A549 treated with ZK216348 at 1 μM for 4 hours (cell line): ENCODE measurements at places on chromosomes 11 and 22. TPM values are rescaled to one million over a fixed set of nuclear protein-coding genes. Genes with fewer than 3 reads are reported as not detected.

The WT1 gene
- total RNA-seq = 5.0 to 6.4 TPM (median 6.0 TPM) in 5 replicates

The ZNF280B gene
- total RNA-seq = 0.74 to 1.9 TPM (median 1.5 TPM) in 5 replicates

The SYVN1 gene
- total RNA-seq = 24.2 to 45.2 TPM (median 43.1 TPM) in 5 replicates

The CREBZF gene
- 19.6 to 33.4 TPM (median 28.1 TPM) in 5 replicates for total RNA-seq

The POLR2F gene
- total RNA-seq = 121 to 152 TPM (median 142 TPM) in 5 replicates

The C22orf15 gene
- total RNA-seq = not detected in 5 replicates

The AMOTL1 gene
- total RNA-seq = 5.4 to 8.7 TPM (median 7.9 TPM) in 5 replicates

The UPK3A gene
- total RNA-seq = not detected in 5 replicates

The ZW10 gene
- total RNA-seq = 11.7 to 14.8 TPM (median 12.3 TPM) in 5 replicates

The OR56A1 gene
- not detected in 5 replicates for total RNA-seq

The PKP3 gene
- 23.3 to 42.5 TPM (median 38.8 TPM) in 5 replicates for total RNA-seq

The KRTAP5-4 gene
- not detected in 5 replicates for total RNA-seq

The SNX32 gene
- total RNA-seq = not detected in 5 replicates

The TRIOBP gene
- total RNA-seq = 18.5 to 37.8 TPM (median 34.6 TPM) in 5 replicates

The MMP13 gene
- 0.09 to 0.15 TPM in 2 of 5 replicates, not detected in the others for total RNA-seq

The LRP5 gene
- total RNA-seq = 27.8 to 57.9 TPM (median 52.8 TPM) in 5 replicates
